ENCODE measurements at places on chromosomes 6 and 20. TPM values are rescaled to one million over a fixed set of nuclear protein-coding genes. Genes with fewer than 3 reads are reported as not detected.

The GMNN gene
- 49.1 TPM for total RNA-seq

The GNAS-AS1 gene
- total RNA-seq = 8.4 TPM

The LIN28B gene
- 3.6 TPM for total RNA-seq

The OTOR gene
- total RNA-seq = not detected

The LGSN gene
- not detected for total RNA-seq

The ZNF341 gene
- total RNA-seq = 3.0 TPM

The FRS3 gene
- total RNA-seq = 3.1 TPM

The ACTR5 gene
- total RNA-seq = 8.4 TPM

The TP53TG5 gene
- 1.1 TPM for total RNA-seq

The ALDH5A1 gene
- 5.5 TPM for total RNA-seq

The CLPSL1 gene
- not detected for total RNA-seq

The RRAGD gene
- 4.5 TPM for total RNA-seq

The WFDC5 gene
- total RNA-seq = not detected

The TUBB2A gene
- total RNA-seq = 39.6 TPM

The ULBP2 gene
- 5.6 TPM for total RNA-seq

The AKIRIN2 gene
- 26.7 TPM for total RNA-seq

The MYO6 gene
- 5.6 TPM for total RNA-seq

The BPIFB2 gene
- total RNA-seq = not detected

The GSTA2 gene
- total RNA-seq = not detected

The WRNIP1 gene
- 48.0 TPM for total RNA-seq

The SAMD10 gene
- 1.9 TPM for total RNA-seq

The WFDC12 gene
- total RNA-seq = not detected

The CRISP2 gene
- 0.29 TPM for total RNA-seq

The DNAH8 gene
- total RNA-seq = 0.03 TPM

The RNASET2 gene
- 21.7 TPM for total RNA-seq

The HSPA1L gene
- total RNA-seq = 0.11 TPM

The CAGE1 gene
- total RNA-seq = 0.03 TPM

The ECT2L gene
- not detected for total RNA-seq

The TMC2 gene
- total RNA-seq = not detected

The AHCY gene
- total RNA-seq = 165 TPM

The SEMG1 gene
- not detected for total RNA-seq

The C6orf132 gene
- total RNA-seq = not detected

The HTR1E gene
- total RNA-seq = not detected

The HUS1B gene
- total RNA-seq = 0.87 TPM

The RIPPLY2 gene
- not detected for total RNA-seq

The OXT gene
- total RNA-seq = not detected

The GINM1 gene
- 22.4 TPM for total RNA-seq

The CD109 gene
- 36.4 TPM for total RNA-seq

The SCRT2 gene
- total RNA-seq = not detected

The CLDN20 gene
- total RNA-seq = 0.11 TPM

The SSTR4 gene
- total RNA-seq = not detected

The BTN1A1 gene
- total RNA-seq = not detected

The ADGRF1 gene
- total RNA-seq = 5.4 TPM

The RBBP9 gene
- 11.5 TPM for total RNA-seq

The HLA-DQB1 gene
- 8.3 TPM for total RNA-seq

The POM121L2 gene
- total RNA-seq = not detected

The CALHM4 gene
- not detected for total RNA-seq

The WTAP gene
- total RNA-seq = 56.7 TPM

The TRIM15 gene
- total RNA-seq = not detected

The PCK1 gene
- total RNA-seq = 0.04 TPM

The NOTCH4 gene
- total RNA-seq = 4.7 TPM

The MMUT gene
- total RNA-seq = 3.7 TPM

The OR12D3 gene
- not detected for total RNA-seq

The PLAGL1 gene
- 1.8 TPM for total RNA-seq
